ENCODE measurements at places on chromosomes 11 and 22. TPM values are rescaled to one million over a fixed set of nuclear protein-coding genes. Genes with fewer than 3 reads are reported as not detected.

DNA sequence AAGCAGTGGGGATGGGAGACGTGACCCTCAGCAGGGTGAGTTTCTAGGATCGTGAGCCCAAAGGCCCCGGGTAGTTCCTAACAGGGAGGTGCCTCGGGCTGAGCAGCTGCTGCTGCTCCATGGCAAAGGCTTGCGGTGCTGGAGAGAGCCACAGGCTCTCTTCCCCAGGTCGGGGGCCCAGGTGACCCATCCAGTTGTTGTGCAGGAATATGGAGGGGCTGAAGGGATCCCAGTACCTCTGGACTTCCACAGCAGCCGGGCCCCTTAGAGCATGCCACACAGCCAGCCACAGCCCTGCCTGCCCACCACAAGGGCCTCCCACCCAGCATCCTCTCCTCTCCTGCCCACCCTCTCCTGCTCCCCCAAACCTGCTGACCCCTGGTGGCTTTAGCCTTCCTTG is 49.3 kb downstream of the BUD13 start:
- H3K27ac ChIP-seq: no peak overlapping the region
- no peak overlapping the region for H3K4me3 ChIP-seq
- no peaks in the 10 kb centered on the region for H3K4me1 ChIP-seq
- DNase-seq: no peak
- H3K36me3 ChIP-seq: no peaks in the 10 kb centered on the region

GRCh38 chr22:46612341-46612903 is 7.8 kb upstream of the GRAMD4 start:
- H3K4me3 ChIP-seq: no peak overlapping the region
- no peaks in the 10 kb centered on the region for H3K36me3 ChIP-seq
- H3K27ac ChIP-seq: peak overlapping the region; percentile 61
- DNase-seq: no peak

The MS4A4A gene
- total RNA-seq: 0.71 TPM

The CHRM4 gene
- total RNA-seq: 6.5 TPM

DNA sequence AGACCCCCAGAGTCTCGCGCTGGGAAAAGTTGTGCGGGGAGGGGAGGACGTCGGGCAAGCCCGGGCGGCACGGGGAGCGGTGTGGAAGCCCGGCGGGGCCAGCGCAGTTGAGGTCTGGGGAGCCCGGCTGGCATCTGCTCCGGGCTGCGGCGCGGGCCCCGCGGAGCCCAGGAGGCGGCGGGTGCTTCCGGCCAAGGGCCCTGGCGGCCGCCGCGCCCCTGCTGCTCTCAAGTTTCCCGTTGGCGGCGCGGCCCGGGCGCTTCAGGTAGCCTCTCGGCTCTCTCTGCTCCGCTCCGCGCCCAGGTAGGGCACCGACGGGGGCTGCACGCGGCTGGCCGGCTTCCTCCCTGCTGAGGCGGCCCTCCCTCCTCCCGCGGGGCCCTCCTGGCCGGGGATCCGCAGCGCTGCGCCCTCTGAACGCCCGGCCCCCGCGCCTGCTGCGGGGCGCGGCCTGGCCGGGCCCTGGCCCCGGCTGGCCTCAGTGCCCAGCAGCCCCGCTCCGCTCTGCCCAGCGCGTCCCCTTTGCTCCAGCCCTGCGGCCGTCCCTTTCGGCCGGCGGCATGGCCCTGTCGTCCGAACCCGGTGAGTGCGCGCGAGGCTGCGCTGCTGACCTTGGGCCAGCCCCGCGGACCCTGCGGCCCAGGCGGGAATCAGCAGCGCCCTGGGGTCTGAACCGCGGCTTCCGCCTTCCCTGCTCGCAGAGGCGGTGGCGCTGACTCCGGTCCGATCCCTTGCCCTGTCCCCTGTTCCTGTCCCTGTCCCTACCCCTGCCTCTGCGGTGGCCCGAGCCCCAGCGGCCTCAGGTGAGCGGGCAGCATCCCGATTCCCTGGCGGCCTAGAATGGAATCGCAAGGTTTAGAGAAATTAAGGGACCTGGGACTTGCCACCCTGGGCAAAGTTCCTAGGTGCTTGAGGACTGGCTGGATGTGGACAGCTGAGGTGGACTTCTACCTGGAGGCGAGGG is 4.3 kb upstream of the AMPD3 start:
- peaks cover 29% of the 10 kb centered on the region for H3K4me1 ChIP-seq
- peak overlapping the region; percentile 37 for H3K4me3 ChIP-seq
- peak; percentile 32 for DNase-seq

DNA sequence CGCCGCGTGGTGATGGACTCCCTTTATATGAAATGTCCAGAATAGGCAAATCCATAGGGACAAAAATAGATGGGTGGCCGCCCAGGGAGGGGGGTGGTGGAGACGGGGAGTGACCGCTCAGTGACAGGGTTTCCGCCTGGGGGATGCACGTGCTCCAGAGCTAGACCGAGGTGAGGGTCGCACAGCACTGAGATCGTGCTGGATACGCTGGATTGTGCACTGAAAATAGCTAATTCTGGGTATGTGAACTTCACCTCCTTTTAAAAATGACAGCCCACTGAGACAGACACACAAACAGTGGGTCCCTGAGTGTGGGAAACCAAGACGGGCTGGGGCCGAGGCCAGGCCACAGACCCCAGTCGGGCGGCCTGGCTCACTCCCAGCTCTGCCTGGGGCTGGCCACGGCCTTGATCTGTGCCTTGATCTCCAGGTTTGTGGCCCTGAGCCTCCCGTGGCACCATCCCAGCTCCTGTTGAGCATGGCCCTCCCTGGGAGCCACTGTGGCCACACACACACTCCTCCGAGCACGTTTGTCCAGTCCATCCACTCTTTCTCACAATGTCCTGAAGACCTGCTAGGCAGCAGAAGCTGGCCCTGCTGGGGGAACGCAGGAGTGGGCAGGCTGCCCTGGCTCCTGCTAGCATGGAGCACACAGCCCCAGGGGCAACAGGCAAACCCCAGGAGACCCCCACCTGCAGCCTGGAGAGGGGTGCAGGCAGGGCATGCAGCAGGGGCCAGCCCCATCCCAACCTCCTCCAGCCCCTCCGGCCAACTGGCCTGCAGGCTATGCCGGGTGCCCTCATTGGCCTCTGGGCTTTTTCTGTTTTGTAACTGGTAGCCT is 41.0 kb upstream of the TH start:
- peaks cover 49% of the 10 kb centered on the region for H3K4me1 ChIP-seq
- no peak for DNase-seq
- H3K27ac ChIP-seq: peak overlapping the region; percentile 68
- H3K4me3 ChIP-seq: no peak overlapping the region
- H3K27me3 ChIP-seq: no peaks in the 10 kb centered on the region

- H3K27ac ChIP-seq: no peak overlapping the region
- H3K36me3 ChIP-seq: no peaks in the 10 kb centered on the region
- H3K4me1 ChIP-seq: no peaks in the 10 kb centered on the region
- H3K4me3 ChIP-seq: no peak overlapping the region
- no peaks in the 10 kb centered on the region for H3K27me3 ChIP-seq
These were observed 447.1 kb downstream of the TBC1D22A start for GRCh38 chr22:47209547-47210023.

DNA sequence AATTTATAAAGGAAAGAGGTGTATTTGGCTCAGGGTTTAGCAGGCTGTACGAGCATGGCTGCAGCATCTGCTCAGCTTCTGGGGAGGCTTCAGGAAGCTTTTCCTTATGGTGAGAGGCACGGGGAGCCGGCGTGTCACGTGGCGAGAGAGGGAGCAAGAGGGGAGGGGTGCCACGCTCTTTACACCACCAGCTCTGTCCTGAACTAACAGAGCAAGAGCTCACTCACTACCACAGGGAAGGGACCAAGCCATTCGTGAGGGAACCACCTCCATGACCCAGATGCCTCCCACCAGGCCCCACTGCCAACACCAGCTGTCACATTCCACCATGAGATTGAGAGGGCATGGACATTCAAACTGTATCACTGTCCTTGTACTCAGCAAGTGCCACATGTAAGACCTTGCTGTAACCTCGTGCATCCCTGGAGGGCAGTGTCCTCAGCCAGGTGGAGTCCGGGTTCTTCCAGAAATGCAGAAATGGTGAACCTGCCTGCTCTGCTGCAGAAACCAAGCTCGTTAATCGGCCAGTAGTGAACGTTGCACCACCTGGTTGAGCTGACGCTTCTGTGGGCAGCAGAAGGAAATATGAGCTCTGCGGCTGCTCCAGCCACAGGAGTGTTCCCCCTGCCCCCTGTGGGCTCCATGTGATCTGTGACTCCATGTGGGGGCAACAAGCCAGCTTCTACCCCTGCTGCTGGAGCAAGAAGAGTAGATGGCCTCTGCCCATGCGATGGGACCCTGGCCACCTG is 368.6 kb downstream of the TBC1D22A start:
- H3K4me1 ChIP-seq: no peaks in the 10 kb centered on the region
- no peaks in the 10 kb centered on the region for H3K27me3 ChIP-seq
- no peaks in the 10 kb centered on the region for H3K36me3 ChIP-seq
- no peak overlapping the region for H3K27ac ChIP-seq
- no peak for DNase-seq

DNA sequence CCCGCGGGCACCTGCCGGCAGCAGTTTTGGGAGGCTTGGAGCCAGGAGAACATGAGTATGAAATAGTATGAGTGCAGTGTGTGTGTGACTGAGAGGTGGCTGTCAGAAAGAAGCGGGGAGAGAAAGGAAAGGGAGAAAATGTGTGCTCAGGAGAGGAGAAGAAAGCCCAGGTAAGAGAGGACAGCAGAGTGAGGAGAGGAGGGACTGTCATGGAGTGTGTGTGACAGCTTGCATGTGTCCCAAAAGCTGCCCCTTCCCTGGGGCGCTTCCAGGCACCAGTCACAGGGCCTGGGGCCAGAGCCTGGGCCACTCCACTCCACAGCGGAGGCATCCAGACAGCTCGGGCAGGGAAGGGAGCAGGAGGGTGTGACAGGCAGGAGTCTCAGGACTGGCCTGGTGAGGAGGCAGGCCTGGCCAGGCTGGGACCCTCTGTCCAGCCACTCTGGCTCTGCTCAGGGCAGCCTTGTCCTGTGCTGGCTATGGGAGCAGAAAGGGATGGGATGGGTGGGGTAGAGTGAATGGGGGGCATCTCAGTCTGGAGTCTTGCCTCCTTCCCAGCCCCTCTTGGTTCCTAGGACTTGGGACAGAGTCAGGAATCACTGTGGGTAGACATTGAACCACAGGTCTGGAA is 949 bp downstream of the MMP11 start:
- no peak overlapping the region for H3K27ac ChIP-seq
- H3K36me3 ChIP-seq: no peaks in the 10 kb centered on the region
- no peaks in the 10 kb centered on the region for H3K27me3 ChIP-seq
- H3K4me3 ChIP-seq: no peak overlapping the region

- H3K27ac ChIP-seq: peak overlapping the region; percentile 87
- no peaks in the 10 kb centered on the region for H3K27me3 ChIP-seq
- DNase-seq: no peak
These were observed 8.6 kb downstream of the SIGIRR start for GRCh38 chr11:405954-406795.

DNA sequence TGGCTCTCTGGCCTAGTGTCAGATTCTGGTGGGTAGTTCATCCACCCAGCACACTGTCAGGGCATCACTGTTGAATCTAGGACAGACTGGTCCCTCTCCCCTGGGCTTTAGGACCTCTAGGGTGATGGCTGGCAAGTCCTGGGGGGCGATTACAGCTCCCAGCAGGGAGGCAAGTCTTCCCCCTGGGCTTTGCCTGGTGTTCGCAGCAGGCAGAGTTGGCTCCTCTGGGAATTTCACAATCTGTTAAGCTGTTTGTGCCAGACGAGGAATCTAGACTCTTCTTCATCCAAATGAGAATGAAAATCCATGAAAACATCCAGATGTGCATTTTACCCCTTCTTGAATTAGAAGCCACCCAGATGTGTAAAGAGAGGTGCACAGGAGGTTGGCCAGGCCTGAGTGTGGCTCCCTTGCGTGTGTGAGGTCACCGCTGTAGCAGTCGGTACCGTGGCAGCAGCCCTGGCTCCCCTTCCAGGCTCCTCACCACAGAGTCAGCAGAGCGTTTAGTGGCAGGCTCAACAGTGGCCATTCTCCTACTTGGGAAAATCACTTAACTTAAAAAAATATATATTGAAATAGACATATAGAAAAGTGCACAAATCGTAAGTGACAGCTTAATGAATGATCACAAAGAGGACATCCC is 99.9 kb upstream of the TBCEL start:
- no peak overlapping the region for H3K27ac ChIP-seq
- no peaks in the 10 kb centered on the region for H3K36me3 ChIP-seq
- DNase-seq: no peak

The ZFTA gene
- total RNA-seq: 3.7 TPM

DNA sequence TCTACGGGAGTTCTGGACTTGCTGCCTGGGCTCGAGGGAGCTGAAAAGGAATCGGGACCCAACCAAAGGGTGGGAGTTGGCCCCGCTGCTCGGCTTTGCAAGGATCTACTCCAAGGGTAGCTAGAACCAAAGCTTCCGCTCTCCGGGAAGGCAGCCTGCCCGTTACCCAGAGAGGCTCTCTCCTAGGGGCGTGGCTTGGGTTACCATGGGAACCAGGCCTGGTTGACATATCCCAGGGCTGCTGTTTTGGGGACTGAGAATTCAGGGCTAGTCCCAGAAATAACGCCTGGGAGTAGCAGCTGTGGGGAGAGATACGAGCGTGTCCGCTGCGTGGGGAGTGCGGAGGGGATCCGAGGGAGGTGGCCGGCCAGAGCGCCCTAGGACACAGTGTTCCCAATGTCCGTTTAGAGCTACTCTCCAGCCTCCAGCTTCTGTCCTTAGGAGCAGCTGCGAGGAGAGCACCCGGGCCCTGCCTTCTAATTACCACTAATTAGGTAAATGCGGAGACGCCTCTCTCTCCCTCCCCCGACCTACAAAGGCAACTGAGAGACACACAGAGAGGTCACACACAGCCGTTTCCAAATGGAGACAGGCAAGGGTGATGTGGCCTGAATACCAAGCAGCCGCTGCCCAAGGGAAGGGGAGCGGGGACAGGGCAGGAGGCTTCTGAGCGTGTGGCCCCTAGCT is 141.6 kb upstream of the CADM1 start:
- no peaks in the 10 kb centered on the region for H3K27me3 ChIP-seq
- no peaks in the 10 kb centered on the region for H3K36me3 ChIP-seq
- H3K4me1 ChIP-seq: no peaks in the 10 kb centered on the region
- no peak overlapping the region for H3K4me3 ChIP-seq
- H3K27ac ChIP-seq: no peak overlapping the region

GRCh38 chr11:61072316-61073109 is 29.8 kb upstream of the CD5 start:
- no peaks in the 10 kb centered on the region for H3K36me3 ChIP-seq
- no peaks in the 10 kb centered on the region for H3K27me3 ChIP-seq
- no peak overlapping the region for H3K4me3 ChIP-seq
- peaks cover 38% of the 10 kb centered on the region for H3K4me1 ChIP-seq
- H3K27ac ChIP-seq: peak overlapping the region; percentile 71

The POU2AF1 gene
- 16.8 TPM for total RNA-seq

The LGR4 gene
- 0.70 TPM for total RNA-seq

The SPDYC gene
- total RNA-seq: not detected

DNA sequence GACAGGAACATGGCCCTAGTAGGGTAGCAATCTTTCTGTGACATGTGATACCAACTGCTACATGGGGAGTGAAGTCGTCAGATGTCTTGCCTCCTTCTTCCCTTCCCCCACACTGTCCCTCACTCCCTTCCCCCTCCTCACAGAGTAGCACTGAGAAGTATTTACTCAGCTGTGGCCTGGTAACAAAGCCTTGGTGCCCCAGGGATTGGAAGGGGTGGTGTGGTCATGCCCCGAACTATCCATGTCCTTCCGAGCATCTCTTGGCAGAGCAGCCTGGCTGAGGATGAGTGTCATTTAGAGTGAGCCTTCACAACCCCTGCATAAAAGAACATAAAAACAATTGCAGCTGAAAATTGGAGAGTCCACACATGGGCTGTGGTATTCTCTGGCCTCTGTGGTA is 46.1 kb downstream of the ARFGAP2 start:
- H3K27ac ChIP-seq: no peak overlapping the region
- H3K4me1 ChIP-seq: no peaks in the 10 kb centered on the region
- no peaks in the 10 kb centered on the region for H3K27me3 ChIP-seq
- H3K36me3 ChIP-seq: no peaks in the 10 kb centered on the region
- no peak overlapping the region for H3K4me3 ChIP-seq
- DNase-seq: no peak

Data from natural killer cell (primary cell).